ENCODE measurements at places on chromosomes 16 and 17.

DNA sequence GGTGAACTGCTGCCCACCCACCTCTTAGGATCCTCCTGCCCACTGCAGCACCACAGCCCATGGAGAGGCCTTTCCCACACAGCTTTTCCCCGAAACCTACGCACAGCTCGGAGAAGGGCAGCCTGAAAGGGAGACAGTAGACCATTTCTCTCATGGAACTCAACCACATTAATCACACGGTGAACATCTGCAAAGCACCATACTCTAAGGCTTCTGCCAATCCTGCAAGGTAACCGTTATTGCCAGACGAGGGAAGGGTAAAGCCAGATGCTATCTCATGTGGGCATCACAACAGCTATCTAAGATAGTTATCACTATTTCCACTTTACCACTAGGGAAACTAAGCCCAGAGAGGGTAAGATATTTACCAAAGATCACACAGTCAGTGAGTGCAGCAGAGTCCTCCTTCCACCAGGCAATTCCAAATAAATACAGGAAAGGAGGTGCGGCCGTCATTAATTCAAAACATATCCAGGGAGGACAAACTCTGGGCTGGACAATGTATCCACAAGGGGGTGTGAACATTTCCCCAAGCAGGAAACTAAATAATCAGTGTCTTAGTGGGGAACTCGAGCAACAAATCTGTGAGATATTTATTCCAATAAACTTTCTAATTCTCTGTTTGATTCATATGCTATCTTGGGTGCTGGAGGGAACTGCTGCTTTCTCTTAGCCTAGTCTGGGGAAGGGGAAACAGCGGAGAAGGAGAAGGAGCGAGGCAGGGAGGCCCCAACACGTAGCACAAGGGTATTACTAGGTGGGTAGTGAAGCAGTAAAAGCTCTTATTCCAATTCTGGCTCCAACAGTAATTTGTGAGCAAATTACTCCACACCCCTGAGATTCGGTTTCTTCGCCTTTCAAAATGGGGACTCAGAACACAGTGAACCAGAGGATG, 723 bp downstream of the TMEM186 start:
- peaks cover 24% of the 10 kb centered on the region for H3K4me1 ChIP-seq
- peak overlapping the region; percentile 16 for H3K27ac ChIP-seq
- H3K4me3 ChIP-seq, result peak overlapping the region; percentile 98
- H3K27me3 ChIP-seq, result no peaks in the 10 kb centered on the region
- DNase-seq, result no peak
- H3K36me3 ChIP-seq, result peaks cover 1% of the 10 kb centered on the region

DNA sequence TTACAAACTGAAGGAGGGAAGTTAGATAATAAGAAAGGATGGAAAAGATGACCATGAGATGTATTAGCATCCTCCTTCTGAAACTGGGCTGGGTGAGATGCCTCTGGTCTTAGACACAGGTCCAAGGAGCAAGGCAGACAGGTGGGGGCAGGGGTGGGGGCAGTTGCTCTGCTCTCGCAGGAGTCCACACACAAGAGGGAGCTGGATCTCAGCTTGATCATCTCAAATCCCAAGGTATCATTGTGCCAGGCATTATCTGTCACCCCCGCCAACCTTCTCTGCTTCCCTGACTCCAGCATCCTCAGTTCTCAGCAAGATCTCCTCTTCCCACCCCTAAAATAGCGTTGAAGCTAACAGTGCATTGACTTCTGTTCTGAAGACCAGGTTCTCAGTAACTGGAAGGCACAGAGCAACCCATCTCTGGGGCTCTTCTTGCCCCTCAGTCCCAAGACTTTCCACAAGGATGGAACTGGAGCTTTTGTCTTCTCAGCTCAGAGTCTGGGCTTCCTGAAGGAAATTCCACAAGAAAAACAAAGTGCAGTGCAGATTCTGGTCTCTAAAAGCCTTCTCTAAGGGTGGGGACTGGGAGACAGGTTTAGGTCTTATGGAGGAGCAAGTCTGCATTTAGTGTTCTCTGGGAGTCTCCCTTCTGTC, 1.6 kb downstream of the FLOT2 start:
- DNase-seq, result no peak
- no peak overlapping the region for H3K27ac ChIP-seq
- no peaks in the 10 kb centered on the region for H3K27me3 ChIP-seq
- peaks cover 8% of the 10 kb centered on the region for H3K4me1 ChIP-seq

DNA sequence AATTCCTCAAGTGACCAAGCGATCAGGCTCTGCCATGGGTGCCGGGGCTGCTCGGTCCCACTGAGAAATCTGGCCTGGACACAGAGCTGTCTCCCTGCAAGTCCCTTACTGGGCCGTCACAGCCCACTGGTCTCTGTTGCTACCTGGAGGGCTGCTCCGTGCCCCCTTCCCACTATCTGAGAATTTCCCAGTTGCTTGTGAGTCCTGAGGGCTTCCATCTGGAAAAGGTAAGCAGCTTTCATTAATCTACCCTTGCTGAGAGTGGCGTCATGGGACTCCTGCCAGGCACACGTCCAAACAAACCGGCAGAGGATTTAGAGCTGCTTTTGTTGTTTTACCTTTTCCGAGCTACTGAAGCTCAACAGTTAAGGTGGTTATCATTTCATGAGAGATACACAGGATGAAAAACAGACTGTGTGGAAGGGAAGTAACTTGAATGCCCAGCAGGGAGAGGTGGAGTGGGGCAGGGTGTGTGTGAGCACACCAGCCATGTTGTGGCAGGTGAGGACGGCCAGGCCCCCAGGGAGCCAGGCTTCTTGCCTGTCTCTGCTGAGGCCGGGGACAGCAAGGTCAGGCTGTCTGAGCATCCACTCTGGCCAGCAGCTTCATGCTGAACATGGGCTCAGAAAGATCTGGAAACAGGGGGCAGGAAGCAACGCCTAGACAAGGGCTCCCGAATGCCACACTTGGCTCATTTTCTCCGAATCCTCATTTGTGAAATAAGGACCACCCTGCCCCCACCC, 50.6 kb downstream of the GTF3C1 start:
- H3K4me1 ChIP-seq, result no peaks in the 10 kb centered on the region
- no peak for DNase-seq
- no peak overlapping the region for H3K27ac ChIP-seq
- peaks cover 20% of the 10 kb centered on the region for H3K36me3 ChIP-seq
- H3K27me3 ChIP-seq, result no peaks in the 10 kb centered on the region

- no peak for DNase-seq
- peaks cover 8% of the 10 kb centered on the region for H3K4me1 ChIP-seq
- no peaks in the 10 kb centered on the region for H3K27me3 ChIP-seq
- no peaks in the 10 kb centered on the region for H3K36me3 ChIP-seq
- H3K27ac ChIP-seq, result no peak overlapping the region
- no peak overlapping the region for H3K4me3 ChIP-seq
Observed at GRCh38 chr17:27625856-27626255, 5.1 kb upstream of the LGALS9 start.

DNA sequence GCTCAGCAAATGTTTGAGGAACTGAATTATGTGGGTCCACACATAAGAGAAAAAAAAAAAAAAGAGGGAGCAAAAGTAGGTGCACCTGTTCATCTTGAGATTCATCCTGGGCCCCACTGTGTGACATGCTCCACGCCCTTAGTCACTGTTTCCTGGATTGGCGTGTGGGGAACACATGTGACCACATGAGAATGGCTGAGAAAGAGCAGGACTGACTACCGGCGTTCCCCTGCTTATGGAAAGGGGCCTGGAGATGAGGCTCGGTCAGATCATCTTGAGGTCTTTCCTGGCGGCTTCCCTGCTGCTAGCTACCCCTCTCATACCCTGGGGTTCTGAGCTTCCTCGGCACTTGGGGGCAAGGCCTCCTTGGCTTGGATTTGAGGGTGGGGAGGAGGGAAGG, 3.9 kb downstream of the DEXI start:
- no peaks in the 10 kb centered on the region for H3K27me3 ChIP-seq
- DNase-seq, result no peak

Data from PC-3 (cell line).